Neural crest cell (in vitro differentiated cells): ENCODE measurements at places on chromosomes 2 and 18.

DNA sequence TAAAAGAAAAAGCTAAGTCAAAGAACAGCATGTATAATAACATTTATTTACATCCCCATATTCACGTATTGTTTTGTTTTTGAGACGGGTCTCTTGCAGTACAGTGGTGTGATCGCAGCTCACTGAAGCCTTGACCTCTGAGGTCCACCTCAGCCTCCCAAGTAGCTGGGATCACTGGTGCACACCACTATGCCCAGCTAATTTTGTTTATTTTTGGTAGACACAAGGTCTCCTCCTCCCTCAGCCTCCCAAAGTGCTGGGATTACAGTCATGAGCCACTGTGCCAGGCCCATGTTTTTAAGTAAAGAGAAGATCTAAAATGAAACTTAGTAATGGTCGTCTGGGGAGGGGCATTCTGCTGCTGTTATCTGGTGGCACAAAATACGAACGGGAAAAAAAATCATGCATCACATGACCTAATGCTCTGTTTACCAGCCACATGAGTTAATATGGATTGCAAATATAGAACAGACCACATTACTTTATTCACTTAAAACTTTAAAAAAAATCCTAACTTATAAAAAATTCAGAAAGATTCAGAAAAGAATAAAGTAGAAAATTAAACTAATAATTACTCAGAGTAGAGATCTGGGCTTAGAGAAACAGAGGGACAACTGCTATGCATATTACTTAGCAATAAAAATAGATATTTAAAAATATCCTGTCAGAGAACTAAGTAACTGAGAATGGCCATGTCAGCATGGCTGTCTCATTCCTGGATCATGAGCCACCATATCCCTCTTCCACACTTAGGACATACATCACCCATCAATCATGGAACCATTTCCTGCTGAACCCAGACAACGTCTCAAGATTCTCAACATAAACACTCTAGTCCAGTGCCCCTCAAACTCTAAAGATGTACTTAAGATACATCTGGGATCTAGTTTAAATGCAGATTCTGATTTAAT is 7.3 kb downstream of the MMADHC start:
- H3K4me3 ChIP-seq, result peak overlapping the region; percentile 35
- H3K27me3 ChIP-seq, result no peaks in the 10 kb centered on the region
- H3K36me3 ChIP-seq, result peaks cover 24% of the 10 kb centered on the region
- no peak overlapping the region for H3K27ac ChIP-seq
- peaks cover 26% of the 10 kb centered on the region for H3K4me1 ChIP-seq

GRCh38 chr2:176702131-176702530 is 432.9 kb downstream of the MTX2 start:
- peaks cover 3% of the 10 kb centered on the region for H3K27me3 ChIP-seq
- no peak overlapping the region for H3K4me3 ChIP-seq
- DNase-seq, result no peak
- H3K27ac ChIP-seq, result no peak overlapping the region

DNA sequence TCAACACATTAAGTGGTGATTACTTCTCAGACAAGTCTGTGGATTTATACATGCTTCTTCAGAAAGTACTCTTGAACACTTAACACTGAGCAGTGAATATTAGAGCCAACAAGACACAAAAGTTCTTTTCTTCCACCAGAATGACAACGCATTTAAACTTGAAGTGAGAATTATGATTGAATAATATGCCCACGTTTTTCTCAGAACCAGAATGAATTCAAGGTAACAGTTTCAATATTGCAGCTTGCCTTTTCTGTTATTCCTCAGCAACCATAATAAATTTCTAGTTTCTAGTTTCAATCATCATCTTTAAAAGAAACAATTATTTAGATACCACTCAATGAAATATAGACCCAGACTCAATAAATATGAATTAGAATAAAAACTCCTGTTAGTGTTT is 547.0 kb downstream of the NUP35 start:
- no peaks in the 10 kb centered on the region for H3K36me3 ChIP-seq
- H3K27me3 ChIP-seq, result no peaks in the 10 kb centered on the region

DNA sequence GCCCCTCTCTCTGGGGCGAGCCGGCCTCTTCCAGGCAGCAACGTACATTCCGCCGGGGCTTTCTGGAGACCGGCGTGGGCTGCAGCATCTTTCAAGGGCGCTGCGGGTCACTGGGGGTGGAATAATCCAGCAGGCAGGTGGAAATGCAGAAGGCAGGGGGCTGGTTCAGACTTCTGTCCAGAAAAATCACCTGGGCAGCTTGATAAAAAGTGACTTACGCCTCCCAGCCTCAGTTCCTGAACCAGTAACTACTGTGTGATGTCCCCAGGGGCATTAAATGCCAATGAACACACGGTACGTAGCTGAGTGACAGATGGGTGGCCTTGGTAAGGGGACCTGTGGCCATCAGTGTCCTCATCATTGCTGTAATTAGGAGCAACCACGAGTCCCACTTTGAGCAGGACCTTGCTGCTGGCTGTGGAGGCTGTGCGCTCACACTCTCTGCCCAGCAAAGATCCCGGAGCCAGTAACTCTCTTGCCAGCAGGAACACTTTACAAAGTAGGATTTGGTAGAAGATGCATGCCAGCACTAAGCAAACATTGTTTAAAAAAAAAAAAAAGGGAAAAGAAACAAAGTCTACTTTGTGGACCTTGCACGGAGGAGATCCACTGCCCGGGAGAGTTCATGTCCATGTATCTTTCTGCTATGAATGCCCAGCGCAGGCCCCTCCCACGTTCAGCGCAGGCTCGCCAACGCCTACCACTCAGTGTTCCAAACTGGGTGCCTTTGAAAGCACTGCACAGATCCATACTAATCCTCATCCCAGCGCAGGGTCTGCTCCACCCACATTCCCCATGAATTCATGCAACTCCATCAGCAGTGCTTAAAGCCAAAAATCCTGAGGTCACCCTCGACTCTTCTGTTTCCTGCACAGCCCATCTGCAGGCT is 177.3 kb downstream of the HDAC4 start:
- peaks cover 3% of the 10 kb centered on the region for H3K36me3 ChIP-seq
- DNase-seq, result no peak
- H3K4me1 ChIP-seq, result peaks cover 80% of the 10 kb centered on the region
- no peak overlapping the region for H3K4me3 ChIP-seq
- H3K27me3 ChIP-seq, result no peaks in the 10 kb centered on the region

- DNase-seq, result no peak
- H3K27me3 ChIP-seq, result no peaks in the 10 kb centered on the region
- no peak overlapping the region for H3K4me3 ChIP-seq
- no peak overlapping the region for H3K27ac ChIP-seq
- no peaks in the 10 kb centered on the region for H3K36me3 ChIP-seq
- H3K4me1 ChIP-seq, result peaks cover 6% of the 10 kb centered on the region
Measured at GRCh38 chr18:24543086-24543794, 82.8 kb downstream of the HRH4 start.

- no peak overlapping the region for H3K27ac ChIP-seq
- no peak for DNase-seq
- no peak overlapping the region for H3K4me3 ChIP-seq
- H3K36me3 ChIP-seq, result no peaks in the 10 kb centered on the region
- H3K4me1 ChIP-seq, result no peaks in the 10 kb centered on the region
Measured at GRCh38 chr2:165746501-165746900, 47.5 kb downstream of the GALNT3 start.

GRCh38 chr18:79826966-79827365 is 29.2 kb downstream of the KCNG2 start:
- no peaks in the 10 kb centered on the region for H3K4me1 ChIP-seq
- H3K27me3 ChIP-seq, result no peaks in the 10 kb centered on the region
- no peak overlapping the region for H3K4me3 ChIP-seq
- DNase-seq, result no peak

- no peaks in the 10 kb centered on the region for H3K27me3 ChIP-seq
- DNase-seq, result no peak
- H3K4me1 ChIP-seq, result no peaks in the 10 kb centered on the region
- H3K36me3 ChIP-seq, result peaks cover 4% of the 10 kb centered on the region
- no peak overlapping the region for H3K27ac ChIP-seq
Measured at GRCh38 chr2:53530126-53530525, 237.5 kb upstream of the CHAC2 start.

- H3K4me3 ChIP-seq, result no peak overlapping the region
- H3K27me3 ChIP-seq, result no peaks in the 10 kb centered on the region
- H3K4me1 ChIP-seq, result peaks cover 38% of the 10 kb centered on the region
- H3K36me3 ChIP-seq, result no peaks in the 10 kb centered on the region
- no peak overlapping the region for H3K27ac ChIP-seq
Measured at GRCh38 chr18:74124642-74125041, 23.0 kb downstream of the FBXO15 start.

- no peak overlapping the region for H3K27ac ChIP-seq
- H3K27me3 ChIP-seq, result no peaks in the 10 kb centered on the region
- DNase-seq, result no peak
Measured at GRCh38 chr2:191374939-191375338, 129.7 kb downstream of the MYO1B start.

DNA sequence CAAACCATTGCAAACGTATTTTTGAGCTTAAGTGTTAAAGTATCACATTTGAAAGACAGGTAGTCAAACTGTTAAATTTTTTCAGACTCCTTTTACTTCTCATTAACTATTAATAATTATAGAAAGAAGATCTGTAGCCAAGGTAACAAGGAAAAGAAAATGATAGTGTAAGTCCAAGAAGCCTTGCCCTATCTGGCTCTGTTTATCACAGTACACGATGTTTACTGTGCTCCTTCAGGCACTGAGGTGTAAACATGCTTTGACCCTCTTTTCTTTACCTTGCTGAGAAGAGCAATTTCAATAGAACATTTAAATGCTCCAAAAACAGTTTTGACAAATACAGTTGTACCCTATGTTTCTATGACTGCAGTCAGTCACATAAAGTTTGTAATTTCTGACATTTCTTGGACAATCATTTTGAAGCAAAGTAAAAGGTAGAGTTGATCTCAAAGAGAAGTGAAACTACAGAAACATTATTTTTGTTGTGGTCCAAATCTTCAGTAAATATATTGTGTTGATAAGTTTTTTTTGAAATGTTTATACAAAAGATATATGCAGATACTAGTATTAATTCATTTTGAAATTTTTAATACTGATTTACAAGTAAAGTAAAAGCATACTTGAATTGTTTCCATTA is 152.6 kb upstream of the KYNU start:
- H3K4me3 ChIP-seq, result no peak overlapping the region
- H3K27me3 ChIP-seq, result no peaks in the 10 kb centered on the region
- peaks cover 10% of the 10 kb centered on the region for H3K4me1 ChIP-seq
- DNase-seq, result no peak
- no peaks in the 10 kb centered on the region for H3K36me3 ChIP-seq

GRCh38 chr2:13686262-13686661 is 946.3 kb upstream of the LRATD1 start:
- peaks cover 4% of the 10 kb centered on the region for H3K4me1 ChIP-seq
- peaks cover 4% of the 10 kb centered on the region for H3K36me3 ChIP-seq
- no peak overlapping the region for H3K27ac ChIP-seq
- H3K27me3 ChIP-seq, result no peaks in the 10 kb centered on the region

DNA sequence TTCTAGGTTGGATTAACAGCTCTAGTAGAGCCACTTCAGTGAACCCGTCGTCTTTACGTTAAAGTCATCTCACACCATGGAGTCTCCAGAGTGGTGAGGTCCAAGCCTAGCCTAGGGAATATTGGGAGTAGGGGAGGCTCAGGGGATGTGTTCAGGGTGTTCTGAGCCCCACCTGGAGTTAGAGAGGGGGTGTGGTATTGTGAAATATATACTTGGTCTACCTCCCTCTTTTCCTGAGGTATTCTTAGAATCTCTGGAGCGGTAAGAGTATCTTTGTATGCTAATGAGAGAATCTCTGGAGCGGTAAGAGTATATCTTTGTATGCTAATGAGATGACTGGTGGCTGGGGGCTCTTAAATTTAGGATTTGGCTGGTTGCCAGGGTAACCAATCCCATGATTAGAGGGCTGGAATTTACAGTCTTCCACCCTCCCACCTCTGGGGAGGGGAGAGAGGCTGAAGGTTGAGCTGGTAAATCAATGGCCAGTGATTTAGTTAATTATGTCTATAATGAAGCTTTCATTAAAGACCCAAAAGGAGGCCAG is 69.5 kb downstream of the INPP4A start:
- no peaks in the 10 kb centered on the region for H3K27me3 ChIP-seq
- DNase-seq, result no peak
- peaks cover 11% of the 10 kb centered on the region for H3K4me1 ChIP-seq
- no peak overlapping the region for H3K4me3 ChIP-seq
